Activated CD8-positive, alpha-beta memory T cell treated with anti-CD3 and anti-CD28 coated beads for 24 hours (primary cell): ENCODE measurements at places on chromosomes 7 and 10.

- no peak for DNase-seq
Measured at GRCh38 chr10:12978891-12979290, 22.6 kb downstream of the CCDC3 start.

DNA sequence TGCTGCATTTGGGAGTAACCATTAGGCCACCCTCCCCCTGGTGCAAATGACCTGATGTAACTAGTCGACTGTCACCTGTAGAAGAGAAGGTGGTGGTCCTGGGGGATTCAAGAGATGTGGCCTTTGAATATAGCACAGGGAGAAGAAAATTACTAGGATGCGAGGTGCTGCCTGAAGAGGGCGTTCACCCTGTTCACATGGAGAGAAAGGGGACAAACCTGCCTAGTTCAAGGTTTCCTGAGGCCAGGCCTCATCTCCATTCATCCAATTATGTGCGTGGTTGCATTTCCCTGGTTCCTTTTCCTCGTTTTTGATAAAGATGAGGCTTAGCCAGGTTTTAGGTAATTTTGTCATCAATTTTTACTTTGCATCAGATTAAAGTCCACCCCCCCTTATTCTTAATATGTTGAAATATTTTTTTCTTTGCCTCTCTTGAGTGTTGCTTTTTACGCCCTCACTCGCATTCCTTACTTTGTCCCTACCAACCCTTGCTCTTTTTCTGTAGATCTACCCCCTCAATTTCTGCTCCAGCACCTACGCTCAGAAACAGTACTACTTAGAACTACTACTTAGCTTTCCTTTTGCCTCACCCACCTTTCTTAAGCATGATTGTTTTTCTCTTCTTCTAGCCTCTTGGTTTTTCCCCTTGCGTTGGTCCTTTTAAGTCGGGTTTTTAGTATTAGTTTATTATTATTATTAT, 13.7 kb downstream of the CLCN1 start:
- no peak for DNase-seq

DNA sequence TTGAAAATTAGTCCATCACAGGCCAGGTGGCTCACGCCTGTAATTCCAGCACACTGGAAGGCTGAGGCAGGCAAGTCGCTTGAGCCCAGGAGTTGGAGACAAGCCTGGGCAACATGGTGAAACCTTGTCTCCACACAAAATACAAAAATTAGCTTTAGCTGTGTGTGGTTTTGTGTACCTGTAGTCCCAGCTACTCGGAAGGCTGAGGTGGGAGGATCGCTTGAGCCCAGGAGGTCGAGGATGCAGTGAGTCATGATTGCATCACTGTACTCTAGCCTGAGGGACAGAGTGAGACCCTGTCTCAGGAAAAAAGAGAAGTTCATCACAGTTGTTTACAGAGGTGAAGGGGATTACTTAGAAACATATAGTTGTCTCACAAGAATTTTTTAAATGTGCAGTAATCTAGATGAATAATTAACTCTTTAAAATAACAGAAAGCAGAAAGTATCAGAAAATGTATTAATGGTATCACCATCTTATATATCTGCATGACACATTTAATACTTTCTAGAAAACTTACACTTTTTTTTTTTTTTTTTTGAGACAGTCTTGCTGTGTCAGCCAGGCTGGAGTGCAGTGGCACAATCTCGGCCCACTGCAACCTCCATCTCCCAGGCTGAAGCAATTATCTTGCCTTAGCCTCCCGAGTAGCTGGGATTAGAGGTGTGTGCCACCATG, 8.9 kb downstream of the LCOR start:
- DNase-seq: no peak

DNA sequence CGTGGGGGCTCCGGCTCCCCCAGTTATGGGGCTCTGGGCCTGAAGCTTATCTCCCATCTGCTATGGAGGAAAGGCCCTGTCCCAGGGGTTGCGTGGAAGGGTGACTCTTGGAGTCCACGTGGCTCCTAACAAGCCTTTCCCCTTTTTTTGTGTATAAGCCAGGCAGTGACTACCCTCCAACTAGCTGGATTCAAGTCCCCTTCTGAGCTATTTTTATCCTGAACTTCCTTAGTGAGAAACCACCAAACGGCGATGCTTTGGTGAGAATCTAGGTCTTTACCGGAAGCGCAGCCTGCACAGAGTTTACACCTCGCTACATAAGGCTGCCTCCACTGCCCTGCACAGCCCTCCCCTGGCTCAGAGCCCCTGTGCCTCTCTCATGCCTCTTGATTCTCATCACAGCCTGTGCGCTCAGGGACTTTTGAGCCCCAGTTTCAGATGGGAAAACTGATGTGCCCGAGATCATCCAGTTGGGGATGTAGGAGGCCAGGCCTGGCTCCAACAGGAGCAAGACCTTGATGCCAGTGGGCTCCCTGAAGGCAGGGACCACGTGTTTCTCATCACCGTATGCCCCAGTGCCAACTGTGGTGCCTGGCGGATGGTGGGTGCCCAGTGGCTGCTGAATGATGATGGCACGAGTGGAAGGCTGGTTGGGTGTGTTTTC, 102.3 kb upstream of the PPIF start:
- DNase-seq: peak; percentile 70

DNA sequence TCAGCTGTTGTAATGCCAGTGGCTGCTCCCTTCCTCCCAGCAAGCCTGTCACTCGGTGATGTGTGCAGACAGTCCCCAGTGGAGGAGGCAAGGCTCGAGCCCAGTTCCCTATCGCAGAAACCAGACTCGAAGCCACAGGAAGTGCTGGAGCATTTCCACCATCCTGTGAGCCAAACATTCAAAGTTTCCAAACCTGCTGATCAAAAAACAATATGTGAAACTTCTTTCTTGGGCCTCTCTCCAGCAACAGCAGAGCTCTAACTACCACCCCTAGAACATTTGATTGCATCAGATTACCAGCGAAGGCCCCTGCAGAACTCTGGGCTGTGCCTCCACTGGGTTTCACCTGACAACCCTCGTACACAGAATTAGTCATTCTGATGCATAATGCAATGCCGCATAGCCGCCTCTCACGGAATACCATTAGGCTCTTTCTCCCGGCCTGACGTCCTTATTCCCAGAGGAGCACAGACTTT, 94.0 kb downstream of the ELMO1 start:
- peak; percentile 76 for DNase-seq

DNA sequence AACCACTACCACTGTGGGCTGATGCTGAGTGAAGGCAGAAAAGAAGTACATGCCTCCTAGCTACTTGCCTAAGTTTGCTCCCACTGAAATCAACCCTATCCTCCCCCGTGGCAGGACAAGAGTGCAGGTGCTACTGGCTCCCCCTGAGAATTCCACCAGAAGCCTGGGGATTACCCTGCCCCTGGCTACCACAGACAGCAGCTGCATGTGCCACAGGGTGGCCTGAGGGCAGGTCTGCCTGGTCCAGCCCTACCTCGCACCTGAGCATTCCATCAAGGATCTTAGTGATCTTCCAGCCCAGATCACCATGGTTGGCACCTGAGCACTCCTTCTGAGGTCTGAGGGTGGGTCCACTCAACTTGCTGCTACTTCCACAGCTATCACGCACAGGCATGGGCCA, 176.4 kb upstream of the SMIM30 start:
- DNase-seq: no peak

GRCh38 chr7:152544971-152545619, 109.3 kb upstream of the KMT2C start:
- DNase-seq: no peak

GRCh38 chr10:10946801-10947200, 70.9 kb upstream of the CELF2 start:
- no peak for DNase-seq

- no peak for DNase-seq
Measured at GRCh38 chr7:110841840-110842545, 248.9 kb upstream of the LRRN3 start.
